Naive thymus-derived CD4-positive, alpha-beta T cell (primary cell): ENCODE measurements at places on chromosomes 5 and 9.
A peak's percentile ranks its signal among the peaks of the same experiment; 100 is the strongest.

DNA sequence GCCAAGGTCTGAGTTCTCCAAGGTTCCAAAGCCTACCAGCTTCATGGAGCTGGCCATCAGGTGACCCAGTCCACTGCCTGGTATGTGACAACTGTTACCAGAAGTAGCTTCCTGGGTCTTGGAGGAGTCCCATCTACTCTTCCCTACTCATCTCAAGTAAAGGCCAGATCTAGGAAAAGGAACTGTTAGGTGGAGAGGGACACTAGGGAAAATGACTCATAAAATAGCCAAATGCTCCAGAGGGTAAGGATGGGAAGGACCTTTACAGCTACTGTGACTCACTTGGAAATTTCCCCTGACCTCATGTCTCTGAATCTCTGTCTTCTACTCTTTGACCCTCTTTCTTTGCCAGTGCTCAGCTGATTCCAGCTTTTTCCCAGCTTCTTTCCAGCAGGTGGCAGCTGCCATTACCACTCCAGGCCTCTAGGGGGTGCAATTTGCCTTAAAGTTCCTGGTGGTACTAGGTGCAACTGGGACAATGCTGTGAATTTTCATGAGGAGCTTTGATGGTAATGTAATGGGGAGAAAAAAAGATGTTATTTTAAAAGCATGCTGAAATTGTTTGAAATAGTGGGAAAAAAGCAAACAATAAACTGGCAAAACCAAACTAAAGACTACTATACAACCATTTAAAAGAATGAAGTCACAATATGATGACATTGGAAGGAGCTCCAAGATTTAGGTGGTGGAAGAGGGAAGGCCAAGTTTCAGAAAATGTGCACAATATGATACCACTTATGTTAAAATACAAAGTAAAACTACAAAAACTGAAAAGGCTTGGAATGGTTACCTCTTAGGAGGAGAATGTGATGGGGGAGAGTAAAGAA lies 27.1 kb upstream of the MYORG start:
- H3K36me3 ChIP-seq, result no peaks in the 10 kb centered on the region
- no peaks in the 10 kb centered on the region for H3K4me1 ChIP-seq
- no peak overlapping the region for H3K27ac ChIP-seq
- peak; percentile 38 for DNase-seq

DNA sequence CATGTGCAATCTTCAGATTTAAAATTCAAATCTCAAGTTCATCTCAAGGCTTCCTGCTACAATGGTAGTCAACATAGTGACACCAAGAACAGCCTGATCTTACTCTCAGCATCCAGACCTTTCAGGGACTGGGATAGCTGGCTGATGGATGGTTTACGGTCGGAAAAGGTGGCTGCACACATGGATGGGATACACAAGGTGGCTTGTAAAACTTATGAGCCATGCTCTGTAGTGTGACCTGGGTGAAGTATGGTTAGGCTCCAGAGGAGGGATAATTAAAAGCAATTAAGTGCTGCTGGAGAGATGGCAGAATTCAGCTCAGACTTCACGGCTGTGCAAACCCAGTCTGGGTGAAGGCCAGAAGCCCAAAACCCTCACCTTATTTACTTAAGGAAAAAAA lies 379.5 kb downstream of the NFIB start:
- no peak overlapping the region for H3K4me3 ChIP-seq
- no peaks in the 10 kb centered on the region for H3K36me3 ChIP-seq
- no peak overlapping the region for H3K27ac ChIP-seq
- H3K4me1 ChIP-seq, result no peaks in the 10 kb centered on the region
- H3K27me3 ChIP-seq, result no peaks in the 10 kb centered on the region
- no peak for DNase-seq

DNA sequence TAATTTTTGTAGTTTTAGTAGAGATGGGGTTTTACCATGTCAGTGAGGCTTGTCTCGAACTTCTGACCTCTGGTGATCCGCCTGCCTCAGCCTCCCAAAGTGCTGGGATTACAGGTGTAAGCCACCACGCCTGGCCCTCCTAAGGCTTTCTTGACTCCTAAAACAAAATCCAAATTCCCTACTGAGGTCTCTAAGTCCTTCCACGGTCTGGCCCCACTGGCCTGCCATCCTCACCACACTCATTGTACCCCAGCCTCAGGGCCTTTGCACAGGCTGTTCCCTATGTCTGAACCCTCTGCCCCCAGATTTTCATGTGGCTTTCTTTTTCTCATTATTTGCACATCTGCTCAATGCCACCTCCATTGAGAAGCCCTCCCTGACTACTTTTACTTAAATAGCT lies 34.7 kb upstream of the MVB12B start:
- H3K27me3 ChIP-seq, result no peaks in the 10 kb centered on the region
- H3K36me3 ChIP-seq, result no peaks in the 10 kb centered on the region
- no peak overlapping the region for H3K4me3 ChIP-seq

DNA sequence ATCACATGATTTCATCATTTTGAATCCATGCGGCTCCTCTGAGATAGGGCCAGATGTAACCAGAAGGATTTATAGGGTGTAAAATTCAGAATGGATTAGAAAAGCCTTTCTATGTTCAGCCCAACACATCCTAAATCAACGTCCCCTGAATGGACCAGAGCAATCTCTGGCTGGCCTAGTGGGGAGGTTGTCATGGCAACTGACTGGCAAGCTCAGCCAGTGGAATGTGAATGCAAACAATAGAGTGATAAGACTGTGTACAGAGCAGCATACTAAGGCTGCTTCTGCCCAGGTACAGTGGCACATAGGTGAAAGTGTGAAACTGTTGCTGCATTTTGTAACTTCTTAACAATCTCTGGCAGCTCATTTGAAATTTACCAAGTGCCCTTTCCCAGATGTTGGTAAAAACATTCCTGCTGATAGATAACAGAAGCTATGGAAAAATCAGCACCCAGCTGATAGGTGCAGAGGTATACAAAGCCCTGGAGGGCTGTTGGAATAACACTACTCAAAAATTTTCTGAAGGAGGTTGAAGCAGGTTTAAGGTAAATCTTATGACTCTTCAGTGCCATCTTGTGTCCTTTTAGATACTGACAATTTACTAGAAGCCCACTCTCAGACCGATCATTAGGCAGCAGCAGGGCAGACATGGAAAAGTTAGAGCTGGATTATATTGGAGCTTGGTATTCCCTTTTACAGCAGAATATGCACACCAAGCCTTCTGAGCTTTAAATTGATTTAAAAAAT lies 267.2 kb downstream of the RAB3C start:
- no peaks in the 10 kb centered on the region for H3K27me3 ChIP-seq
- no peaks in the 10 kb centered on the region for H3K36me3 ChIP-seq
- no peak overlapping the region for H3K4me3 ChIP-seq
- no peaks in the 10 kb centered on the region for H3K4me1 ChIP-seq

- peak overlapping the region; percentile 88 for H3K4me3 ChIP-seq
- no peaks in the 10 kb centered on the region for H3K27me3 ChIP-seq
- peak overlapping the region; percentile 89 for H3K27ac ChIP-seq
- H3K4me1 ChIP-seq, result peaks cover 35% of the 10 kb centered on the region
Measured at GRCh38 chr9:5630081-5630507, 1.2 kb downstream of the RIC1 start.

GRCh38 chr5:158837908-158838307 lies 261.8 kb downstream of the EBF1 start:
- H3K27me3 ChIP-seq, result no peaks in the 10 kb centered on the region
- DNase-seq, result no peak
- no peak overlapping the region for H3K4me3 ChIP-seq

DNA sequence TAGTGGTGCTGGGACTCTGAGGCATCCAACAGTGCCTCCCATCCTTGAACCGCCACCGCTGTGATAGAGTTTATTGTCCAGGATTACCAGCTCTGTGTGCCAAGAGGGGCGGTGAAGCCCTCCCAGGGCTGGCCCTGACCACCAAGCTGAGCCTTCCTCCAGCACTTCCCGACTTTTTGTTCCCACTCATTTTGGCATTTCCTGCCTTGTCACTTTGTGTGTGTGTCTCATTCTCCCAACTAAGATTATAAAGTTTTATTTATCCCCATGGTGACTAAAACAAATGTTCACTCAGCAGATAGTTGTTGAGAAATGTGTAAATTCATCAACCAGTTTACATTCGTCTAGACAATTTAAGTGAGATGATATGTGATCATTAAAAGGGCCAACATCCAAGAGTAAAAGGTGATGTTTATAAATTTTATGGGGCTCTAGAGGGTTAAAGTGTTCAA lies 2.5 kb downstream of the F2R start:
- no peak overlapping the region for H3K4me3 ChIP-seq
- DNase-seq, result no peak
- H3K36me3 ChIP-seq, result no peaks in the 10 kb centered on the region
- H3K27me3 ChIP-seq, result peaks cover 17% of the 10 kb centered on the region
- H3K4me1 ChIP-seq, result peaks cover 16% of the 10 kb centered on the region

GRCh38 chr9:106310782-106311181 lies 552.2 kb upstream of the ZNF462 start:
- H3K4me3 ChIP-seq, result no peak overlapping the region
- H3K27me3 ChIP-seq, result no peaks in the 10 kb centered on the region
- no peak for DNase-seq
- no peaks in the 10 kb centered on the region for H3K4me1 ChIP-seq
- no peak overlapping the region for H3K27ac ChIP-seq
- H3K36me3 ChIP-seq, result no peaks in the 10 kb centered on the region

DNA sequence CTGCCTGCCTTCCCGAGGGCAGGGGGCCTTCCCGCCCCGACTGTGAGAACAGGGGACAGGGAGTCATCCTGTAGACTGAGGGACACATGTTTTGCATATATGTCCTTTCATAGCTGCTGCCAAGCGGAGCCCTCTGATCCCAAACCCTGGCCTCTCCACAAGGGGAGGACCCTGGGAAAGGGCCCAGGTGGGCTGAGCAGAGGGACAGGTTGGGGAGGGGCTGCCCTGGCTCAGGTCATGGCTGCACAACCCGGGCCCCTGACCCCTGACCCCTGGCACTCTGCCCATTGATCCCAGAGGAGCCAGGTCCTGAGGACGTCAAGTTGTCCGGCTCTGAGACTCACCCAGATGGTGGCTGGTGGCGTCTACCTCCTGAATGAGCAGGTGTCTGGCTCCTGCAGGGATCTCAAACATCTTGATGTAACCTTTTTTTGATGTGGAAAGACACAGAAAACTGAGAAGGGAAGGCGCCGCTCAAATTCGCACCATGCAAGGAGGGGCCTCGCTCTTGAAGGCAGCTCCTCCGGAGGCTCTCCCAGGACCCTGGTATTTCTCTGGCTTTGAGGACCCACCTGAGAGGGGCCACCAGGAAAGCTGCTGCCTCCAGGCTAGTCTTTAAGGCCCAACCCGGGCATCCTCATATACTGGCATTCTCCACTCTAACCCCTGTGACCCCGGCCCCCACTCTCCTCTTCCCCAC lies 71.9 kb downstream of the ZNF354C start:
- DNase-seq, result no peak
- no peaks in the 10 kb centered on the region for H3K36me3 ChIP-seq
- H3K27ac ChIP-seq, result no peak overlapping the region
- no peaks in the 10 kb centered on the region for H3K27me3 ChIP-seq
- H3K4me3 ChIP-seq, result no peak overlapping the region
- H3K4me1 ChIP-seq, result no peaks in the 10 kb centered on the region

DNA sequence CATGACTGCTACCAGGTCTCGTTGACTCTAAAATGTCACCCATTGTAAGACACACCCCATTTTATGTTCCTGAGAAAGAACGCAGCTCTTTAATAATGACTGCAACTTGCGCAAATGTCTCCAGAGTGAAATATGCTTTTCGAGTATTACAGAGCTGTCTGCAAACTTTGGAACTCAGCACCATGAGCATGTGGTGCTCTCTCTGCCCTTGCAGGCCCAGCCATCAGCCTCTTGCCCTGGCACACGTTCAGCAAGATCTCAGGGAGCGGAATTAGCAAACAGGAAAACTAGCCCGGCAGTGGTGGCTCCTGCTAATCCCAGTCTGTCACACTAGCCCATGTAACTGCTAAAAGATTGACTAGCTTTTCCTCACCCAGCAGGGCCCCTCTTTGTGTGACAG lies 114.5 kb upstream of the SLC1A3 start:
- no peaks in the 10 kb centered on the region for H3K4me1 ChIP-seq
- DNase-seq, result no peak
- H3K27me3 ChIP-seq, result no peaks in the 10 kb centered on the region
- H3K27ac ChIP-seq, result no peak overlapping the region
- no peak overlapping the region for H3K4me3 ChIP-seq
- H3K36me3 ChIP-seq, result no peaks in the 10 kb centered on the region
